AG04450 (cell line): ENCODE measurements at places on chromosomes 2 and 18.

DNA sequence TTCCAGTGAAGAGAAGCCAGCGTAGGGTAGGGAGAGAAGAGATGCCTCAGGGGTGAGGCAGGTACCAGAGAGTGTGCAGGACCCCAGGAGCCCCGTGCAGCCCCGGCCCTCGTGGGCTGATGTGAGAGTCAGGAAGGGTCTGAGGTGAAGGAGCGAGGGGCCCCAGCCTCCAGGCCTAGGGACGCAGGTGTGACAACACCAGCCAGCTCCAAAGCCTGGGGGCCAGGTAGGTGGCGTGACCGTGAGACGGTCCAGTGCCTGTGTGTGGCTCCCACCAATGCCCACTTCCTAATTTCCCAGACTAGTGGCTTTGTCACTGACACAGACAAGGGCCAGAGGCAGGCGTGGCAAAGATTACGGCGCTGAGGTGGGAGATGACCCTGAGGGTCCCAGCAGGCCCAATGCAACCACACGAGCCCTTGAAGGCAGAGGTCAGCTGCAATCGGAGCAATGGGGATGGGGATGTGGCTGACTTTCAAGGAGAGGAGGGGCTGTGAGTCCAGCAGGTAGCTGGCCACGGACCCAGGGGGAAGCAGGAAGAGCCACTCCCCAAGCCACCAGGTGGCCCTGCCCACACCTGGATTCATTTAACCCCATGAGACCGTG, 86.0 kb upstream of the SNTG2 start:
- DNase-seq, result no peak

DNA sequence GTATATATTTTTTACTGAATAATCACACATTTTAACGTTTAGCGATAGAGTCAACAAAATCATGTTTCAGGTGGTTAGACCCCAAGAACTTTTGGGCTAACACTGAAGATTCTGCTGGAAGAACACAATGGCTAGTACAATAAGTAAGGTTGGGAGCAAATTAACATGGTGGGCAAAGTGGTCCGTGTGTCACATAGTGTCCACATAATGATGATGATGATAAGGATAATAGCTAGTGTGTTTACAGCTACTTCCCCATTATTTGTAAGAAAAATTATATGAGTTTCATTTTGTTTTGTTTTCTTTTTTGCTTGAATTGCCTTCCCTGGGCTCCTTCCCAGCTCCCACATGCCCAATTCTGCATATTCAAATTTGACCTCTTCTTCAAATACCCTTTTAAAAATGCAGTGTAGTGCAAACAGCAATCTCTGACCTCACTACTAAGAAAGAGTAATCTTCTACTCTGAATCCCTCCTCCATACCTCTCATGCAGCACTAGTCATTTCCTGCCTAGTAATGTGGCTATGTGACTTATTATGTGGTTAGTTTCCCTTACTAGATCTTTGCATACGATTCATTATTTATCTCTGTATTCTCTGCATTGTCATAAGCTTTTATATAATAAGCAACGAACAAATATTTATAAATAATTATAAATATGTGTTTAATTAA, 16.9 kb upstream of the VPS54 start:
- no peak for DNase-seq

- DNase-seq, result no peak
Observed at GRCh38 chr18:56639104-56639381, 651 bp upstream of the TXNL1 start.

DNA sequence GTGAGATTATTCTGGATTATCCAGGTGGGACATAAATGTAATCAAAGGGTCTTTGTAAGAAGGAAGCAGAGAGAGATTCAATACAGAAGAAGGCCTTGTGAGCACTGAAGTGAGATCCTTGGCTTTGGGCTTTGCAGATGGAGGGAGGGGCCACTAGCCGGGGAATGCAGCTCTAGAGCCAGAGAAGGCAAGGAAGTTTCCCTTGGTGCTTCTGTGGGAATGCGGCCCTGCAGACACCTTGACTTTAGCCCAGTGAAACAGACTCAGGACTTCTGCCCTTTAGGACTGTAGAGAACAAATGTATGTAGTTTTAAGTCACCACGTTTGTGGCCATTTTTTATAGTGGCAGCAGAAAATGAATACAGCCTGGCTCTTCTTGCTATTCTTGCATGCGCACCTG, 8.1 kb downstream of the NEU2 start:
- no peak for DNase-seq

DNA sequence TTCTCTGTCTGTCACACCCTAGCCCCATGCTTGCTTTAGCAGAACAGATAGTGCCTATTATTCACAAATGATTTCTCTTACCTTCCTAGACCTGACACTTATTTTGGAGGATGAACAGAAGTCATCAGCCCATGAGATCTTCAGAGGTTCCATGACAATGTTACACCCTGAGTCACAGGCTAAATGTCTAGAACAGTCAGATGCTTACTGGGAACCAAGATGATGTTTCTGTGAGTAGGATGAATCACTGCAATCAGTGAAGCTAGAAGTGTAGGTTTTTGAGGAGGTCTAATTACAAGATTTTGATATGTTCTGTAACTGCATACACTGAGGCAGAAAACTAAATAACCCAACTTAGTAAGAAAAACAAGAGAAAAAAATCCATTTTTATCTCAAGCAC, 123.0 kb upstream of the THUMPD2 start:
- DNase-seq, result peak; percentile 15

DNA sequence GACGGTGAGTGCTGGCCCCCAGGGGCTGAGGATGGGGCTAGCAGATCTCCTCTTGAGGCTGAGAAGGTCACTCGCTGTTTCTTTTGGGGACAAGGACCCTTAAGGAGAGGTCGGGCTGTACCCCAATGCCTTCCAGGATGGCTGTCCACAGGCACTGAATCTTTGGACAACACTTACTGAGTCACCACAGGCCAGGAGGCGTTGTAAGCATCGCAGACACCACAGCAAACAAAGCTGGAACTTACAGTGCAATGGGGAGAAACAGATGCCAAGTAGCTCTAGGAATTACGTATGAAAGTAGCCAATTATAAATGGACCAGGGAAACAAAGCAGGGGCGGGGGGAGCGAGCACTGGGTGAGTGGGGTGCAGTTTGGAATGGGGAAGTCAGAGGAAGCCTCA, 219.8 kb downstream of the GLI2 start:
- no peak for DNase-seq

DNA sequence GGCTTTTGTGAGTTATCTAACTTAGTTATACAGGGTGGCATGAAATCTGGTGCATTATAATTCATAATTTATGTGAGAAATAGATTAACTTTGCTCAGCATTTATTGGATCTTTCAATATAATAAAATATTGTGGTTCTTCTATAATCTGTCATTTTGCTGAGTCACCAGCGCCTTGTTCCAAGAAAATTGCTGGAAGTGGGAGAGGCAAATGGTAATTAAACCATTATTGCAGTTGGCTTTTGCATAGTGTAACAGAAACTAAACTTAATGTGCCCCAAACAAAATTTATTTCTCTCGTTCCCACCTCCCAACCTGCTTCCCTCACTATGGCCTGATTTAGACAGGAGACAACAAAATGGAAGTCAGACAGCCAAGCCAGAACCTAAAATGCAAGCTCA, 146.3 kb downstream of the GALR1 start:
- DNase-seq, result no peak

DNA sequence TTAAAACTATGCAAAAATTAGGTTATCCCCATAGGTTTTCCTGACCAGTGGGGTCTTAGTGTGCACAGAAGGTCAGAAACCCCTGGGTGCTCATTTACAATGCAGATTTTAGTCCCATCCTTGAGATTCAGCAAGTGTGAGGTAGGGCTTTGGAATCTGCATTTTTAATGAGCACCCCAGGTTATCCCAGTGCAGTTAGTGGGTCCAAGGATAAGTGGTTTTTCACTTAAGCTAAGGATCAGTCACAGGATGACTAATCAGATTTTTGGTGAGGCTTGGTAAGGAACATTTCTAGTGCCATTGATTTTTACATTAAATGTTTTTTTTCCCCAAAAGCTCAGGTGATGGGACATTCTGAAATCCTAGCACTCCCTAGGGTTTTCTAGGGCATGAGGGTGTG, 50.7 kb upstream of the MGAT5 start:
- no peak for DNase-seq

- DNase-seq, result no peak
Observed at GRCh38 chr2:150482111-150482510, 5.4 kb downstream of the RND3 start.

DNA sequence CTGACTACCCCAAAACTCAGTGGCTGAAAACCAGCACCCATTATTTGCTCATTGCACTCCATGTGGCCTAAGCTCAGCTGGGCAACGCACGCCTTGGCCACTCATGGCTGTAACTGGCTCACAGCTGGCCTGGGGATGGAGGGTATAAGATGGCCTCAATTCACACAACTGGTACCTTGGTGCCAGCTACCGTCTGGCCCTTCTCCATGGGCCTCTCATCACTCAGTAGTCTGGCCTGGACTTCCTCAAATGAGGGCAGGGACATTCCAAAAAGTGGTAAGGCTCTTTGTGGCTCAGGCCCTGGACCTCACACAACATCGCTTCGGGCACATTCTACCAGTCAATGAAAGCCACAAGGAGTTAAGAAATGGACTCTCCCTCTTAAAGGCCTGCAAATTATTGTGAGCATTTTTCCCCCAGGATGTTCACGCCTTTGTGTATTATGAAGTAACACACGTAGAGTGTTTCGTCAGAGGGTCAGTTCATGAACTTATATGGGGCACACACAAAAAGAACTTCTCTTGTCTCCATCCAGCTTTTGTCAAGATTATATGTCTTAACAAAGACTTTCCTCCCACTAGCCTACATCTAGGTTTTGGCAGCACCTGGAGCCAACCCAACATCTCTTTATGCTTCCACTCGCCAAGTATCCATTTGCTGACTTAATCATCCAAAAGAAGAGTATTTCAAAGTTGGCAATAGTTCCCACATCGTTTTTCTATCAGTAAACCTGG, 145.2 kb downstream of the CCBE1 start:
- no peak for DNase-seq

- no peak for DNase-seq
Observed at GRCh38 chr18:58156516-58156915, 112.5 kb downstream of the NEDD4L start.

DNA sequence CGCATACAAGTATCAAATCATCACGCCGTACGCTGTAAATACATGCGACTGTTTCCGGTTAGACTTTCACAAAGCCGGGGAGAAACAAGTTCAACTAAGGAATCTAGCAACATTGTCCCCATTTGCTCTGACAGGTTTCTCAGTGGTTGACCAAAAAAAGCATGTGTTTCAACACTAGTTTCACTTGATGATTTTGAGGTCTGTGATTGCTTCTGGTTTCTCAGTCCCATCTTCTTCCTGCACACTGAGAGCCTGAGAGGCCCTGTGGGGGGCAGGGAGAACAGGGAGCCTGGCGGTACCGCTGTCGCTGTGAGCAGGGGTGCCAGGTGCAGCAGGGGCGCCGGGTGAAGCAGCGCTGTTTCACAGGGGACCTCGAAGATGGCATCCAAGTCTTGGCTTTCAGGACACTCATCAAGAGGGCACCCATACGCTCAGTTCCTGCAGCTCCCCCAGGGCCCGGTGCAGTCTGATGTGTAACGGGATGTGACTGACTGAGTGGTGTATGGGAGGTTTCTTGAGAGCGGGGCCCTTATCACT, 270.9 kb downstream of the TWIST2 start:
- DNase-seq, result no peak

GRCh38 chr2:43444989-43445645, 150.7 kb downstream of the THADA start:
- DNase-seq, result no peak

GRCh38 chr18:11005528-11005927, 143.8 kb downstream of the PIEZO2 start:
- peak; percentile 90 for DNase-seq

GRCh38 chr2:100982431-100982861, 19.6 kb upstream of the RPL31 start:
- DNase-seq, result no peak

DNA sequence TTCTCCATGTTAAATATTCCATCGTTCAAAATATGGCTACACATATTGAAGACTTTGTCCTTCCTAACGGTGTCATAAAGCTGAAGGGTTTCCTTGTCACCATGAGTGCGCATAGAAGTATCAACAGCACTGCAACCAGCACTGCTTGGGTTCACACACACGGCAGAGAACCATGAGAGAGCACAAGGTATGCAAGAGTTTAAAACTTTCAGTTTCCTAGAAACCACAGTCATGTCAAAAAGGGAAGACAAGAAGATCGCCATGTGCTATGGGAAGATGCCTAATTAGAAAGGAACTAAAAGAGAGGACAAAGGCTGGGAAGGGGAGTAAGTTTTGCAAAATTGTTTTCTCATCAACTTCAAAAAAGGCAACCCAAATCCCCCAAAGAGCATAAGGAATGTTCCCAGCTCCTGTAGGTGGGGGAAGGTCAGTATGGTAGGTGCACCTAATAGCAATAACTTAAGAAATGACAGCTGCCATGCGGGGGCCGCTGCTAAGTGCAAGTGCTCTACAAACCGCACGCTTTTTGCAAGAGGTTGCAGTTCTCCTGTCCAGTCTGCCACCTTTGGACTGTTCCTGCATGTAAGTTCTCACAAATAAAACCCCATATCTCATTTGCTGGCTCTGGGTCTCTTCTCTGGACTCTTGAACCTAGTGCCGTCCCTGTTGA, 136.8 kb downstream of the TMEM163 start:
- DNase-seq, result no peak

DNA sequence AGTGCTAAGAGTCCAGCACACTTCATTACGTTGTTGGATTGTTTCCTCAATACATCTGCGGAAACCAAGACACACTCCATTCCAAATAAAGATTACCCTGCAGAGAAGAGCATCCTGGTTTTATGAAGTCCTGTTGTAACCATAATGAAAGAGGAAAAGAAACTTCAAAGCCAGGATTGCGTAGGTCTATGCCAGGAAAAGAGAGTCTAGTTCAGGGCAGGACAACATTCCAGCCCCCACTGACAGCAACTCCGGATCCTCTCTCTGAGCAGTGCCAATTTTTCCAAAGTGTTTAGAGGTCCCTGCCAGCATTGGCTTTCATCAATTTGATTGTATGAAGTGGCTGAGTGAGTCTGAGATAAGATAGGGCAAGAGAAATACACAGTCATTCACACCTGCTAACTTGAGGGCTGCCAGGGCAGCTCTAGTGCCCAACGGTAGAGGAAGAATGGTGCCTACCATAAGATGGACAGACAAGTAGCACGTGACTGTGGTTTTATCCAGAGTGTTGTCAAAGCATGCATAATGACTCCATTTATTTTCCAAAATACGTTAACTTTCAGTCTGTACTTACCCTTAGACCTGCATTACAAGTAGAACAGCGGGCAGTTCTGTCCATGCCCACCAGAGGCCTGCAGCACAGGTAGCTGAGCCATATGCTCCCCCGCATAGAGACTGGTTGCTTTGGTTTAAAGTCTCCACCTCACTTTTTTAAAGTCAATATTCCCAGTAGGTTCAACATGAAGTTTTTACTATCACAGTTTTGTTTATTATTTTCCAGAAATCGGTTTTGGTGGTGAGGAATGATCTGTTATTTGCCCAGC, 23.7 kb downstream of the PIEZO2 start:
- DNase-seq, result no peak

- no peak for DNase-seq
Observed at GRCh38 chr2:157810037-157810436, 66.1 kb downstream of the ACVR1 start.

- no peak for DNase-seq
Observed at GRCh38 chr18:36527740-36528455, 230.4 kb downstream of the FHOD3 start.

GRCh38 chr2:199464606-199465352, 7.0 kb upstream of the SATB2 start:
- no peak for DNase-seq

- no peak for DNase-seq
Observed at GRCh38 chr2:241458687-241459086, 49.7 kb downstream of the STK25 start.
